CD4-positive, alpha-beta T cell treated with Interleukin-2 at 100 ng/mL for 4 hours (primary cell): ENCODE measurements at places on chromosomes 11 and 22.
A peak's percentile ranks its signal among the peaks of the same experiment; 100 is the strongest.

- DNase-seq = no peak
Observed at GRCh38 chr22:25360411-25360810, 141.0 kb downstream of the CRYBB2 start.

GRCh38 chr11:92251980-92252379, 27.4 kb downstream of the FAT3 start:
- DNase-seq = no peak

- DNase-seq = no peak
Observed at GRCh38 chr11:115470928-115471327, 33.3 kb downstream of the CADM1 start.

DNA sequence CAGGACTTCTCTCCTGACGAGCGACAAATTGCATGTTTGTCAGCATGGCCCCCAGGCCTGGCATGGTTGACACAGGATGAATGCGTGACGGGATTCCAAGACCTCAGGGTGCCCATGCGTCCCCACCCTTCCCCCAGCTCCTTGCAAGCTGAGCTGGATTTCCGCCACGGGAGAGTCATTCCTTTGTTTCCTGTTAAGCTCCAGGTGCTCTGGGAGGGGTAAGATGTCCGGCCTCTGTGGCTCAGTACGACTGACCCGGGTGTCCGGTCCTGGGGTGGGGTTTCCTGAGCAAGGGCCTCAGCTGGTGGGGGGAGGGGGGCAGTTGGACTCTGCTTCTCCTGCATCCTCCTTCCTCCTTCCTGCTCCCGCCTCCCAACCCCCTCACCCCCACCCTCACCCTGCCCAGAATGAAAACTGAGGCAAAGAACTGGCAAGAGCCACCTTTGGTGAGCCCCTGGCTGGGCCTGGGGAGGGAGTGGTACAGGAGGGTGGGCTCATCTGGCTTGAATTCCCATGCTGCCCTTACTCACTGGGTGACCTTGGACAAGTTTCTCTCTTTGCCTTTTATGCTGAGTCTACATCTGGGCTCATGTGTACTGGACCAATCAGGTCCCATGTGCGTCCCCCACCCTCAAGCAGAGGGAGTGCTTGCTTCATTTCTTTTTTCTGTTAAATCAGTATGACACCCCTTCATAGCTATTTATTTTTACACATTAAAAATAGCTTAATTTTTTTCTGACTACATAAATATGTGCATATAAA, 2.5 kb downstream of the CDC42EP2 start:
- no peak for DNase-seq

DNA sequence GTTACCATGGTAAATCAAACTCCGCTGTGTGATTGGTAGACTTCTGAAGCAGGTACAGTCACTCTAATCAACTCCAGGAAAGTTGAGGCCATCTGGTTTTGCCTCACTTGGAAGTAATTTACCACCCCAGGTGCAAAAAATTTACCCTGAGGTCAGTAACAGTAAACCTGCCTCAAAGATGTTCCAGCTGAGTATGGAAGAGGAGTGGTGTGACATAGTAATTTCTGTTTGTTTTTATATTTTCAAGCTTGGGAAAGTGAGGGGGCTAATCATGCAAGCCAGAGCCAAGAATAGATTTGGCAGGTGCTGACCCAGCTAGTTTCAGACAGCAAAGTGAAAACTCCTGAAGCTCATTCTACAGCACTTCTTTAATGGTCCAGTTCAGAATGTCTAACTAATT, 691.6 kb downstream of the NTM start:
- no peak for DNase-seq

DNA sequence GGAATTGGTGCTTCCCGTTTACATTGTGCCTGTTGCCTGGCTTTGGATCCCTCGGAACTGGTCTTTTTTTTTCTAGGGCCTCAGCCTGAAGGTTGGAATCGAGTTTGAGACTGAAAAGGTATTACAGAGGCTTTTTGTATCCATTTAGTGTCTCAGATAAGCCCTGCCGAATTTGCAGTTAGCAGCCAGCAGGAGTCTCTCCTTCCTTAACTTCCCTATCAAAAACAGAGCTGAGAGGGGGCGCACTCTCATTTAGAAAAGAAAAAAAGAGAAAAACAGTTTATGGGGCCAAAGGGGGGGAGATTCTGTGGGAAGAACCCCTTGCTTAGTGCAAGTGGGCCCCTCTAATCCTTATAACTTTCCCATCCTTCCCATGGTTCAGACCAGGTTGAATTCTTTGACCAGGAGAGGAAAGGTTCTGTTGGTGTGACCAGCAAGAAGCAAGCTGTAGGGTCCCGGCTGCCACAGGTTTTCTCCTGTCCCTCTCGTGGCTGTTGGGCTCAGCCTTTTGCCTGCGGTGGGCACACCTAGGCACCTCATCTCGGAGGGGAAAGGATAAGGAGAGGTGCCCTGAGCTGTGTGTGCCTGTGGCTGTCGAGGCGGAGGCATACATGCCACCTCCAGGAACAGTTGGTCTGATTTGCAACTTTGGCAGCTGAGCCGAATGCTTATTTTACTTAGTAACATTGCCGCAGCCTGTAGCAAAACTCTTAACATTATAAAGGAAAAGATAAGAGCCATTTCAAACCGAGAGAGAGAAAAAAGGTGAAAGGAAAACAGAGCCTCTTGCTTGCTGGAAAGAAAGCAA, 565.0 kb upstream of the CNTN5 start:
- DNase-seq = no peak

DNA sequence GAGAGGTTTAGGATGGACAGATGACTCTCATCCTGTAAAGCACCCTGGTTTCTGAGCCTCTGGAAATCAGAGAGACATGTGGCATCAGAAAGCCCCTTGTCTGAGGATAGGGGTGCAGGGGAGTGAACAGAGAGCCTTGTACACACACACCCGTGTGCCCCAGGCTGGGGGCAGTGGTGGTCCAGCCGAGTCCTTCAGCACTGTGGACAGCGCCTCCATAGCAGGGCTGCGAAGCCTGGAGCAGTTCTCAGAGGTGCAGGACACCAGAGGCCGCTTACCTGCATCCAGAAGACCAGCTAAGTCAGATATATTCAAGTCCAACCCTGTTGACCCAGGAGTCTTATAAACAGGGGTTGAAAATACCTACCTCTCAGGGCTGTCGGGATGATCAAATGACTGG, 11.5 kb upstream of the IGSF9B start:
- DNase-seq = no peak

DNA sequence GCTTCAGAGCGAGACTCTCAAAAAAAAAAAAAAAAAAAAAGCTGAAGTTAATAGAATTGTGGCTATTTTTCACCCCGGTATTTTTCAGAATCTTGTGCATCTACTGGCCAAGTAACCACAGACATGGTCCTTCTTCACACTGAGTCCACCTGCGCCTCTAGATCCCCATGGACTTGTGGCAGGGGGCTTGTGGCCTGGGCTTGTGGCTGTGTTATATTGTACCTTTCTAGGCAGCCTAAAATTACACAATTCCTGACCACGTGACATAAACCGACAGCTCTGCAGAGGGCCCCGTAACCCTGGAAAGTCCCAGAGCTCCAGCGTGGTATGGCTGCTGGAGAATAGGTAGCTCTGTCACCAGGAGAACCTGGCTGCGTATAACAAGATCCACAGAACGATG, 10.9 kb upstream of the NAALADL1 start:
- DNase-seq = no peak

GRCh38 chr11:123580557-123581275, 73.7 kb downstream of the SCN3B start:
- peak; percentile 66 for DNase-seq

- DNase-seq = no peak
Observed at GRCh38 chr11:134478176-134478575, 66.1 kb upstream of the B3GAT1 start.

GRCh38 chr11:27194976-27195375, 154.4 kb downstream of the BBOX1 start:
- no peak for DNase-seq

DNA sequence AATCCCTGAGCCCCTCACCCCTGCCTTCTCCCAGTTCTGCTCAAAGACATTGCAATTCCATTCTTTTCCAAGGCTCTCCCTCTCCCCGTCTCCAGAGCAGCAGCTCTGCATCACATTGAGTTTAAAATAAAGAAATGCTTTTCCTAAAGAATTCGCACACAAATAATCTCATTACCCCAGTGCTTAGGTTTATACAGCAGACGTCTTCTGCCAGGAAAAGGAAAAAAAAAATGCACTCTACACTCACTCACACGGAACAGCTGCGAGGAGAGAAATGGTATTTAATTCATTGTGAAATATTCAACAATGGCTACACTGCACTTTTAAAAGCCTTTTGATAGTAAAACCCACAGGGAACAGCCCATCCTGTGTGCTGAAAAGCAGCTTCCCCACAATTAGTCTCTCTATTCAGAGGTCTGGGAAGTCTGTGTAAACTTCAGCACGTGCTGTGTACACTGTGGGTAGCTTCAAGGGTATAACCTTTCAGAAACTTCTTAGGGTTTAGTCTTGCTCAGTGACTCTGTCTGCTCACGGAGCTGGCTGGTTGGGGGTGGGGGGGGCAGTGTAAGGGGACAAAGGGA, 42.8 kb downstream of the ETS1 start:
- DNase-seq = peak; percentile 43

GRCh38 chr11:1766719-1767398, 3.1 kb upstream of the CTSD start:
- DNase-seq = no peak

DNA sequence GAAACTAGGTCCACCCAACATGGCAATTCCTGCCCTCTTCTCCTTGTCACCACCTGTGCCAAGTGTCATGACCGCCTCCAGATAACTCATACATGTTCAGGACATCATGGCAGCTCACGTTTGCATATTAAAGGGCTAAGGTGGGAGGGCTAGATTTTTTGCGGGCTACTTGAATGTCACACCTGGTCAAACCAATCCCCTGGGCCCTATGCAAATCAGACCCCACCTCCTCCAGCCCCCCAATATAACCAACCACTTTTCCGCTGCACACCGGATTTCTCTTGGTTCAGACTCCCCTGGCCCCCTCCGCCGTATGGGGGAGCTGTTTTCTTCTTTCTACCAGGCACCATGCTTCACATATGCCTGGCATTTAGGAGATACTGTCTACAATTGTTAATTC, 12.6 kb downstream of the UPB1 start:
- no peak for DNase-seq

GRCh38 chr11:120611581-120611980, 100.0 kb downstream of the GRIK4 start:
- no peak for DNase-seq

DNA sequence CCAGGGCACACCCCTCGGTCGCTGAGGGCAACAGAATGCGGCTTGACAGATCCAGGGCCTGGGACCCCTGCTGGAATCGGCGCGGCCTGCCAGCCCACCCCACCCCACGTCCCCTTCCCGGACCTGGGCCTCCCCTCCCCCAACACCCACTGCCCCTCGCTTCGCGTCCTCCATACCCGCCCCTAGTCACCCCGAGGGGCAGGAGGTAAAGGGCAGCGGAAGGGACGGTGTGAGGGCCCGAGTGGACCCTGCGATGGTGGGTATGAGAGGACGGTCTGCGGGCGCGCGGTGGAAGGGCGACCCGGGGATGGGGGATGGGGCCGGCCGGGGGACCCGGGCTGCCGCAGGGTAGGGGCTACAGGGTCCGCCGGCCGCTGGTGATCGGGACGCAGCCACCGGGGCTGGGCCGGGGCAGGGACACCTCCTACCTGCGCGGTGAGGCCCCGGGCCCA, 311 bp downstream of the APBB1 start:
- DNase-seq = no peak

GRCh38 chr11:85845124-85845631, 10.0 kb upstream of the CCDC83 start:
- DNase-seq = no peak

GRCh38 chr22:38325587-38325986, 8.4 kb upstream of the CSNK1E start:
- no peak for DNase-seq

GRCh38 chr11:64799623-64800302, 3.3 kb downstream of the MAP4K2 start:
- DNase-seq = no peak
